Muscle of back (tissue), 13 donors: ENCODE measurements at places on chromosomes 11 and 22. TPM values are rescaled to one million over a fixed set of nuclear protein-coding genes. Genes with fewer than 3 reads are reported as not detected.

DNA sequence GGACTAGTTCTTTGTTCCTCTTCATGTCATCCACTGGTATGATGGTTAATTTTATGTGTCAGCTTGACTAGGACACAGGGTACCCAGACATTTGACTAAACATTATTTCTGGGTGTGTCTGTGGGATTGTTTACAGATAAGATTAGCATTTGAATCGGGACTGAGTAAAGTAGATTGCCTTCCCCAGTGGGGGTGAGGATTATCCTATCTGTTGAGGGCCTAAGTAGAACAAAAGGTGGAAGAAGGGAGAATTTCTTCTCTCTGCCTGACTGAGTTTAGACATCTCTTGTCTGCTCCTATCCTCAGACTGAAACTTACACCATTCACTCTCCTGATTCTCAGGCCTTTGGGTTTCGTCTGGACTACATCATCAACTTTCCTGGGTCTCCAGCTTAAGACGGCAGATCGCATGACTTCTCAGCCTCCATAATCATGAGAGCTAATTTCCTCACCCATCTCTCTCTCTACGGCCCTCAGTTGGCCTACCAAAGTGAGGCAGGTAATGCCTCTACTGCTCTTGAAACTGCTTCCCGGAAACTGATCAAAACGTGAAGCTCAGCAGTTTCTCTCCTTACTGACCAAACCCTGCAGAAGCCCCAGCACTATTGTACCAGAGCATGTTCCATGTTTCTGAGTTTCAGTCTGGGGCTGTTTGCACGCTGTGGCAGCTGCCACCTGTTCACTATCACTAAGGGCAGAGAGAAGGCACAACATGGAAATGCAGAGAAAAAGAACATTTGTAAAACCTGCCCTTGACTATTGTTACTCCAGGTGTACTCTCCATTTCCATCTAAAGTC lies 95.4 kb downstream of the NXPE2 start:
- no peak for DNase-seq

GRCh38 chr22:46058091-46058420 lies 81.1 kb upstream of the WNT7B start:
- no peak for DNase-seq

The PANX3 gene
- polyA plus RNA-seq, result not detected

The TMEM184B gene
- 70.7 TPM for polyA plus RNA-seq

GRCh38 chr22:42769574-42770447 lies 49.1 kb upstream of the A4GALT start:
- DNase-seq, result peak; percentile 37

GRCh38 chr11:104661471-104661870 lies 236.8 kb downstream of the CASP12 start:
- DNase-seq, result no peak

- DNase-seq, result no peak
These were observed 526.1 kb downstream of the BRD1 start for GRCh38 chr22:49301398-49302149.
